ENCODE measurements at places on chromosomes 6 and 20. TPM values are rescaled to one million over a fixed set of nuclear protein-coding genes. Genes with fewer than 3 reads are reported as not detected.

- no peak for DNase-seq
Measured at GRCh38 chr6:167575158-167575696, 250.3 kb downstream of the TTLL2 start.

DNA sequence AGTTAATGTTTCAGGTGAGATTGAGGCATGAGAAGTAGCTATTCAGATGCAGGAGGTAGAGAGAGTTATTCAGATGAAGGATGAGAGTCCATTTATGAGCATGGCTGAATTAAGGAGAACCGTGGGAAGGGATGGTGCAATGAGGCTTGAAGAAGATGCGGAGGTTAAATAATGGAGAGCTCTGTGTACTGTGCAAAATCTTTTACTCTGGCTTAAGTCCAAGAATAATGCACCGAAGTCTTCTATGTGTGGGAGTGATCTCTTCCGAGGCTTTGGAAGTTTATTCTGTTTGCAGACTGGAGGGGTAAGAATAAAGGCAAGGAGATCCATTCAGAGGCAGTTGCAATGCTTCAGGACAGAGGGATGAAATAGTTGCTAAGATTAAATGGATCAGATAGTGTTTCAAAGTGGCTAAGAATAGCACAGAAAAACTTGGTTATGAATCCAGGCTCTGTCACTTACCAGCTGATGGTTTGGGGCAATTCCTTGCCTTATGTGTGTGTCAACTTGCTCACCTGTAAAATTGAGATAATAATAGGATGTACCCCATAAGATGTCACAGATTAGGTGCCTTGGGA is 467.1 kb downstream of the HDGFL1 start:
- no peak for DNase-seq

DNA sequence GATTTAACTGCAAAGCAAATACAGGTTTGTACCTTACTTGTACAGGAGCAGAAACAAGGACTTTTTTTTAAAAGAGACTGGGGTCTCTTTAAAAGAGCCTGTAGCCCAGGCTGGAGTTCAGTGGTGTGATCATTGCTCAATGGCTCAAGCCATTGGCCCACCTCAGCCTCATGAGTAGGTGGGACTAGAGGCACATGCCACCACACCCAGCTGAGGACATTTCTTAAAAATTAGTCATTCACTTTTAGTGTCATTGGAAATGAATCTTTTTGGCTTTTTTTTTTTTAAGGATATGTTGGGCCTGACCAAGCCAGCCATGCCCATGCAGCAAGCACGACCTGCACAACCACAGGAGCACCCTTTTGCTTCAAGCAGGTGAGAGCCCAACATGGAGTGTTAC is 16.9 kb downstream of the SEC23B start:
- DNase-seq, result no peak

DNA sequence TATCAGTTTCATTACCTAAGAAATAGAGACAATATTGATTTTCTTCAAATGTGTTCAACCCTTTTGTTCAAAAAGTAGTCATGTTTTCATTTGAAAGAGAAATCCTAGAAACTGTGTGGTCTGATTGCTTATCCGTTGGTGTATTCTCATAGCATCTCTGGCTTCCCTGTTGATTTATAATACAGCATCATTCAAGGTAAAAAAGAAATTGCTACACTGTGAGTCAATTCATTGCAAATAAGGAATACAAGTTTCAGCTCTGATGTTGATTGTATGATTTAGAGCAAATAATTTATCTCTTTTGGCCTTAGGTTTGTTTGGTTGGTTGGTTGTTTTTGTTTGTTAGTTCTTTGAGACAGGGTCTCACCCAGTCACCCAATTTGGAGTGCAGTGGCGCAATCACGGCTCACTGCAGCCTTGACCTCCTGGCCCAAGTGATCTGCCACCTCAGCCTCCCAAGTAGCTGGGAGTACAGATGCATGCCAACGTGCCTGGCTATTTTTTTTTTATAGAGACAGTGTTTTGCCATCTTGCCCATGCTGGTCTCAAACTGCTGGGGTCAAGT is 185.5 kb upstream of the TNFAIP3 start:
- no peak for DNase-seq

DNA sequence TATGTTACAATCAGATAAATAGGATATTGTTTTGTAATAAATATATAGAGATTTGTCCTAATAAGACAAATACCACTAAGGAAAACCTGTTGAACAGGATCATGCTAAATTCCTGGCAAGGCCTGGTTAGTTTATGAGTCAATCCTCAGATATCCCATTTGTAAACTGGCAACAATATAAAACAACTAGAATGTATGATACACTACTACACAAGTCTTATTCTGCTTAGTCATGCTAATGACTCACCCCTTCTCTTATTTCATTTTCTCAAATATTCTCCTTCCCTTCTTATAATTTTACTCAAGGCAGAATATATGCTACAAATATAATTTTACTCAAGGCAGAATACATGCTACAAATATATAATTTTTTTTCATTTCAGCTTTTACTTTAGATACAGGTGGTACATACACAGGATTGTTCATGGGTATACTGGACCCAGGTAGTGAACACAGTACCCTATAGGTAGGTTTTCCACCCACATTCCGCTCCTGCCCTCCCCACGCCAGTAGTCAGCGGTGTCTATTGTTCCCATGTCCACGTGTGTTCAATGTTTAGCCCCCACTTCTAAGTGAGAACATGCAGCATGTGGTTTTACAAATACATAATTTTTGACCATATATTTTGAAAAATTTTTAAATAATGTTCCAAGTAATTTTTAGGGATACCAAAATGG is 6.3 kb downstream of the OSER1 start:
- no peak for DNase-seq

GRCh38 chr6:131565056-131565455 is 8.0 kb upstream of the ARG1 start:
- DNase-seq, result no peak

GRCh38 chr6:11413728-11414127 is 123.8 kb upstream of the TMEM170B start:
- DNase-seq, result no peak

GRCh38 chr6:168374541-168375071 is 55.0 kb upstream of the DACT2 start:
- no peak for DNase-seq

DNA sequence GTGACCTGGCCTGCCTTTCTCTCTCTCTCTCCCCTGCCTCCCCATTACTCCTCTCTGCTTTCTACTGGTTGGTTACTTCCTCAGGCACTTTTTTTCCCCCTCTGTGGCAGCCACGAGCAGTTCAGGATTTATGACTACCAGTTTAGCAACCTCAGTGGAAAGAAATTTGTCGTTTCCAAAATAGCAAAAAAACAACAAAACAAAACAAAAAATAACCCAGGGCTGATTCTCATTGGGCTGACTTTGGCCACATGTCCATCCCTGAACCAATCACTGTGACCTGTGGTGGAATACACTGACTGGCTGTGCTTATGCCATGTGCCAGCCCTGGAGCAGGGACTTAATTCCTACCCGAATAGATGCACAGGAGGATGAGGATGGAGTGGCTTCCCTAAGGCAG is 137.4 kb downstream of the TFAP2C start:
- DNase-seq, result no peak

DNA sequence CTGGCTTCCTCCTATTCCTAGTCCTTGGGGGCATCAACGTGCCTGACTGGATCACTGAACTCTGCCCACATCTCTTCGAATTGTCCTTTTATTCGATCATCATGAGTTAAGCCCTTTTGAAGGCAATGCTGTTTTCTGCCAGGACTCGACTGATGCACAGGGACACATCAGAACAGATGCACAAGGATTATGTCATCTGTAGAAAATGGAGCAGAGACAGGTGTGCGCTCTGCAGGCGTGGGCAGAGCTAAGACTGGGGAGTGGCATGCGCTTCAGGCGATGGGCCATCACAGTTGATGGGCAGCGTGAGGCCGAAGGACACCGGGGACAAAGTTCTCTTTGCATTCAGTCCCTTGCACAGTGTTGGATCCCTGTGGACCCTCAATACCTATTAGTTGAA is 13.1 kb downstream of the GABRR1 start:
- no peak for DNase-seq

- DNase-seq, result no peak
Measured at GRCh38 chr6:106611030-106611429, 18.3 kb downstream of the RTN4IP1 start.

DNA sequence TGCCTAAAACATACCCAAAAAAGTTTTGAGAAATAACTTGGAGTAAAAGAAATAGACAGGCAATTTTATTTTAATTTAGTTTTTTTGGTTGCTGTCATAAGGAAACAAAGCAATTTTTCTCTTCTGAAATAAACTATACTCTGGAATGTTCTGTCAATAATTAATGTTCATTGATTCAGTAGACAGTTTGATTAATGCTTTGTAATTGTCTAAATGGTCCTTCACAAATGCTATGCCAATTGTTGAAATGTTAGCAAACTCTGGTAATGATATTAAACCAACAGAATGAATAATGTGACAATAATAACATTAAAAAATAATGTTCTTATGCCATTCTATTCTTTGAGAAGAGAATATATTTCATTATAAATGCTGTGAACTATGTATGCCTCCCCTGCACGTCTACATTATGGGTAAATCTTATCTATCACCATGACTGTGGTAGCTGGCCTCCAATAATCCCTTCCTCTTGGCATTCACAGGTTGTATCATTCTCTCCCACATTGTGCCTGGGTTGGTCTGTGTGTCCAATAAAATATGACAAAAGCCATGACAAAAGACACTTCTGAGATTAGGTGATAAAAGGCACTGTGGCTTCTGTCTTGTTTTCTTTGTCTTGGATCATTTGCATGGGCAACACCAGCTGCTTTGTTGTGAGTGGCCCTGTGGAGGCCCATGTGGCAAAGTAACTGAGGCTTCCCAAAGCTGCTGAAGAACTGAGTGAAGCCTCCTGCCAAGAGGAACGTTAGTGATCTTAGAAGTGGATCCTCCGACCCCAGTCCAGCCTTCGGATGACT is 25.1 kb downstream of the IL20RA start:
- DNase-seq, result no peak

DNA sequence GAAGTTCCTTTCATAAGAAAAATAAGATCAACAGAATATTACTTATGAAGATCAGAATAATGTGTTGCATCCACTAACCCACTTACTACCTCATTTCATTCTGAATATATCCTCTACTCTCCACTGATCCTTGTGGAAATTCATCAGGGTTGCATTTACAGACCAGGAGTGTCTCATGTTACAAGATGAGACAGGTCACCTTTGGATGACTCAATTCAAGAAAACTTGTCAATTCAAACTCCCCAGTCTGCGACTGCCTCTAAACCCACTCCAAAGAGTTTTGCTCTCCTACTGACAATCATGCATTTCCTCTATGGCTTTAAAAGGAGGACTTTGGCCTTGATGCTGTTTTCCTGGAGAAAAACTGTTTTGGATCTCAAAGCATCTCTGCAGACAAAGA is 68.4 kb downstream of the ID4 start:
- DNase-seq, result no peak

DNA sequence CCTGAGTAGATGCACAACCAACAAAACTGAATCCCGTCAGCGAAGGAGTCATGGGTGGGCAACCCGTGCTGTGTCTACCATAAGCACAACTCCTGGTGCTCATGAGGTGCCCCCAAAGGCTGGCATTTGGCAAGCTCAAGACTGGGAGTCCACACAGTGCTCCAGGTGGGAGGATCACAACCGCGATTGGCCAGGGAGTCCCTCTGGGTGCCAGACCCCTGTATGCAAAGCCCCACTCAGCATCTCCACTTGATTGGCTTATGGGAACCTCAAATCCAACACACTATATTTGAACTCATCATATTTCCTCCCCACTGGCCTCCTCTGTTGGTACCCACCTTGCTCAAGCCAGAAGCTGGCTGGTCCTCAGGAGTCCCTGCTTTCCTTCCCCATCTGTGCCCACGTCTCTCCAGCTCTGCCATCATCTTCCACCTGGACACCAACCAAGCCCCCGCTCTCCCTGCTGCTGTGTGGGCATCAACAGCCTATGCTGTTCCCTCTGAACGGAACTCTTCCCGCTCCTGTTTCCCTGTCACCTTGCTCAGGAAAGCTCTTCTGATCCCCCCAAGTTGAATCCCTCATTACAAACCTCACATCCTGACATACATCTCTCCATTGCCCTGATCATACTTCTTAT is 142.3 kb upstream of the PTPN1 start:
- no peak for DNase-seq

DNA sequence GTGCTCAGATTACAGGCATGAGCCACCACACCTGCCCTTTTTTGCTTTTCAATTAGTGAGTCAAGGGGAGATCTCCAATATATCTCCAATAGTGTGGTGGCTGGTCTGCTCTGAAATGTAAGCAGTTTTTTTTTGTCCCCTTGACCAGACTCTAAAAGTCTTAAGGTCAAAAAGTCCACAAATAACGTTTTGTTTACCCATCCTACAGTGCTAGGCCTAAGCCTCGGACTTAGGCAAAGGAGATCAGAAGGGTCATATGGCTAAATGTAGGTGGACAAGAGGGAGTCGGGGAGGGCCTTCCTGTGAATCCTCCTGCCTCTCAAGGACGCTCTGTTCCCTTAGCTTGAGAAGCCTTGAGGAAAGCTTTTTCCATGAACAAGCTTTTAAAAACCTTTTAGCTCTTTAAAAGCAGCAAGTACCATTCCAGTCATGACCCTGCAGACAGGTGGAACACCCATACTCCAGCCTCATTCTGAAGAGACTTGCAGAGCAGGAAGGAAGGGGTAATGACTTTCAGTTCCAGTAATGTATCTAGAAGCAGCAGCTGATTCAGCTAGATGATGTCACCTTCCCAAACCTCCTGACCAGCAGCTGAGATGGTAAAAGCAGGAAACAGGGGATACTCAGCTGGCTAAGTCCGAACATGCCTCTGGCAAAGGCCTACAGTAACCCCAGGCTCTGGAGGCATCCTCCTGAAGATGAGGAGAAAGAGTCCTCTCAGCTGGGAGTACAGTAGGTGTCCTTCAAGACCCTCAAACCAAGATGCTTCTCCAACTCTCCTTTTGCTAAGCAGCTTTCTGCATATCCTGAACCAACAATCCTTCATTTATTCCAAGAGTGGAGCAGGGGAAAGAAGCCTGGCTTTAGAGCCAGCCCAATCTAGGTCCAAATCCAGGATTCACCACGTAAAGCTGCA is 23.6 kb downstream of the BCL2L1 start:
- DNase-seq, result no peak

- no peak for DNase-seq
Measured at GRCh38 chr6:125165256-125165655, 11.7 kb downstream of the TPD52L1 start.

DNA sequence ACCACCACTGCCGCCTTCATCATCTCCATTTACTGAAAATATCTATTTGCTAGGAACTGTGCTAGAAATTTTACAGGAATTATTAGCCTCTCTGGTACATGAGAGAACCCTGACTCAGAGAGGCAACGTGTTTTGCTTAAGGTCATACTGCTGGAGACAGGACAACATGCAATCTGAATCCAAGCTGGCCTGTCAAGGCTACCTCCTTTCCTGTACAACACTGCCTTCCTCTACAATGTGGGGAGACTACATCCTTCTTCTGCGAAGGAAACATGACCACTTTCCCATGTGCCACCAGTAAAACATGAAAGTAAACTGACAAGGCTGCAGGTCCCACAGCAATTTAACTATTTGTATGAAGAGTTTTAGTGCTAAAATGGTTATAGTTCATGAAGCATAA is 200.9 kb downstream of the BACH2 start:
- DNase-seq, result no peak

The ENPP4 gene
- total RNA-seq, result 0.35 TPM

The SLC17A1 gene
- total RNA-seq, result not detected

The TRIM10 gene
- not detected for total RNA-seq

The LY6G6F gene
- not detected for total RNA-seq

The INSM1 gene
- total RNA-seq, result not detected

The ADGRF4 gene
- 21.0 TPM for total RNA-seq

The TXLNB gene
- 0.32 TPM for total RNA-seq

The KIF25 gene
- not detected for total RNA-seq

Measured in esophagus squamous epithelium (tissue), 5 donors.